Panc1 (cell line): ENCODE measurements at places on chromosomes 5 and 9.
A peak's percentile ranks its signal among the peaks of the same experiment; 100 is the strongest.

DNA sequence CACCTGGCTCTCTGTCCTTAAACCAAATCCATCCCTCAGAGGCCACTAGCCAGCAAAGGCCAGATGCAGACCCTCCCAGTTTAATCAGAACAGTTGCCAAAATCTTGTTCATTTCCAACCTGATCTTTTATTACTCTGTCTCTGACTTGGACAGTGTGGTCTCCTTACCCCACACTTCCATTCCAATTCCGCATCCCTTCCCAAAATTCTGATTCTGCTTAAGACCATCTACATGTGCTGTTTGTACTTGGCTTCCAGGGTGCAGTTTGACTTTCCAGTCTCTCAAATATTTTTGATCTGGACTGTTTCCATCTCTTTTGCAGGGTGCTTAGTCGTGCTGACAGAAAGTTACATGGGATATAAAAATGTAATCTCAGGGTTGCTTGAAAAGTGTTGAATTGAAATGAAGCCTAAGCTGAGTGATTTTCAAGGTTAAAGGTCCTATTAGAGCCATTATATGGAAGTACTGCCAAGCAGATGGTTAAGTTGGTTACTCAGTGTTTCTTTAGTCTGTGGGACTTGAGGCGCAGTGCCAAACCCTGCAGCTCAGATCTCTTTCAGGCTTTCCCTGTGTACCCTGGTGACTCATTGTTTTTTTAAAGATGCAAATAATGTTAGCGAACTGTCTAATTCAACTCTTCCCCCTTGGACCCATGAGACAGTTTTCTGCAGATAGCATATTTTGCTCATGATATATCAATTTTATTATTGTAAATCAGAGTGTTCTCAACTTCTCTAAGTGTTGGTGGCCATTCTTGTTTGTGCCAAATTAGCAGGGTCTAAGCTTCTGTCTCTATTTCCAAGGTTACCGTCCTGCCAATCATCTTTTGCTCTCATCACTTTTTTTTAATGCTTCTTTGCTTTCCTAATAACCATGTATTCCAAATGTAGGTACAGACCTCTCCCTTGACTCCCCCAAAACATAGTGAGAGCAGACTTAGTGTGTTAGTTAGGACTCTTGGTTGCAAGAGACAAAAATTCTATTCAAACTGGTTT lies 18.2 kb upstream of the DCP2 start:
- peak; percentile 87 for DNase-seq

- no peak for DNase-seq
Observed at GRCh38 chr5:178784391-178784790, 53.9 kb upstream of the ZNF354A start.

DNA sequence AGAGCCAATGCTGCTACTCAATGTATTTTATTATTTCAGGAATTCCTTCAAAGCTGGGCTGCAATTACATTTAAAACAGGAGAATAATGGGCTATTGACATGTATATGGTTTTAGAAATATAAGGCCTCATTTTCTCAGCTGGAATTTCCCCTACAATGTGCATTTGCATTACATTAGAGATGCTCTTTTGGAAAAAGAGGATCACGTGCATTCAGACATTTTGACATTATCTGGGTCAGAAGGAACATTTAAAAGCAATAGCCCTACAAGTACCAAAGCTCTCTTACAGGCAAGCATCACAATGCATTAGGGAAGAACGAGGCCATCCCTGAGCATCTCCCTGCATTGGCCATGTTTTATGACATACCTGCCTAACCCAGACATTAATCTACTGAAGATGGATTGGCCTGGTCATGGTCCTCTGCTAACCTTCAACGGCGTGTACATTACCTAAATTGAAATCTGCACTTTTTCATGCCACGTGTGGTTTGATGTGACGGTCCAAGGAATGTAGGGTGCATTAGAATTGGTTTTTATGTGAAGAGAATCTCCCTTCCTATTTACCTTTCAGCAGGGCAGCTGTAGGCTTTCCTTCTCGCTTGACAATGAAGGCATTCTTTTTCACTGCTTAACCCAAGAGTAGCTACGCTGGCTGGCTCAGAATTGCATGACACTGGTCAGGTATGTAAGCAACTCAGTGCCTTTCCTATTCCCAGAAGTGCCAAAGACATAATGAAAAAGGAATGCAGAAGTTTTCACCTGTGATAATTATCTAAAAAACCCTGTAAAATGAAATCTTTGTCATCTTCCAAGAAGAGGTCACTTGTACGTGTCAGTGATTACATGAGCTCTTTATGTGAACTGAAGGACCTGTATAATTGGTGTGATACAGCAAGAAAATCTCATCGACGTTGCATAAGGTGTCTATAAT lies 212.3 kb upstream of the MPDZ start:
- DNase-seq: no peak

DNA sequence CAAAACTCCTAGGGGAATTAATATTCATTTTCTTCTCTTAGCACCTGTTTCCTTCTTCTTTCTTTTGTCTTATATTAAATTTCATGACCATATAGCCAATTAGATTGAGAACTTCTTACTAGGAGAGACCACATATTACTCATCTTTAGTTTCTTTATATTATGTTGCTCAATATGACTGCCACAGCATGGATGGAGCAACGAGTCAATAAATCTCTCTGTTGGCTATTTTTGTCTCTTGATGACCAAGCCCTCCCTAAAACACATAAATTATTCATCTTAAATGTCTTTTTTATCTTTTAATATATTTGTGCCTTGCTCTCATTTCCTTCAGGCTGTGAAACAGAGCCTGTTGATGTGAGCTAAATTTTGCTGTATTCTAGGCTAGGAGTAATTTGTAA lies 123.0 kb downstream of the ADAMTSL1 start:
- DNase-seq: no peak

GRCh38 chr9:113989017-113989713 lies 88.9 kb downstream of the AMBP start:
- no peak for DNase-seq

- DNase-seq: no peak
Observed at GRCh38 chr5:177550122-177550521, 4.2 kb downstream of the FAM193B start.

DNA sequence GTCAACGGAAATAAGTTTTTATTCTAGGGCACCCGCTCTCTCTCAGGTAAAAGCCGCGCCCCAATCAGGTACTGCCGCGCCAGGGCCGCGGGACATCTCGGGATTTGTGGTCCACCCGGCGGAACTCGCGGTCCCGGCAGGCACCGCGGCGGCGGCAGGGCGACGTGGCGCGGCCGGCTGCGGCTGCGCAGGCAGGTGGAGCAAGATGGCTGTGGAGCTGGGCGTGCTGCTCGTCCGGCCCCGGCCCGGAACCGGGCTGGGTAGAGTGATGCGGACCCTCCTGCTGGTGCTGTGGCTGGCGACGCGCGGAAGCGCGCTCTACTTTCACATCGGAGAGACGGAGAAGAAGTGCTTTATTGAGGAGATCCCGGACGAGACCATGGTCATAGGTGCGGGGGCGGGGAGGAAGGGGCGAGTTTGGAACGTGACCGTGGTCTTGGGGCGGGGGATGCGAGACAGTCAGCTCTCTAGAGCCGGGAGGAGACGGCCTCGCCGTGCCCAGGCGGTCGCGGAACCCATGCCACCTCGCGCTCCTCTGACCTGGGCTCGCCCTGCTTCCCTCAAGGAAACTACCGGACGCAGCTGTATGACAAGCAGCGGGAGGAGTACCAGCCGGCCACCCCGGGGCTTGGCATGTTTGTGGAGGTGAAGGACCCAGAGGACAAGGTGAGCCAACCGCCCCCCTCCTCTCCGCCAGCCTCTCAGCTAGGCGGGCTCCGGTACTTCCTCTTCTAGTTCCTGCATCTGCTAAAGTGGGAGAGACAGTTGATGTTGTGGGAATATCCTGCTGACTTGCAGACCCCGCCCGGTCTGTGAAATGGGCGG lies at the start of gene TMED9:
TSS of gene TMED9 (plus strand) at position 194 of the 825 bp plus-strand sequence. CDS start at position 206, 12 bp downstream.
- no peak for DNase-seq

- DNase-seq: no peak
Observed at GRCh38 chr9:24464319-24464951, 81.3 kb downstream of the IZUMO3 start.

DNA sequence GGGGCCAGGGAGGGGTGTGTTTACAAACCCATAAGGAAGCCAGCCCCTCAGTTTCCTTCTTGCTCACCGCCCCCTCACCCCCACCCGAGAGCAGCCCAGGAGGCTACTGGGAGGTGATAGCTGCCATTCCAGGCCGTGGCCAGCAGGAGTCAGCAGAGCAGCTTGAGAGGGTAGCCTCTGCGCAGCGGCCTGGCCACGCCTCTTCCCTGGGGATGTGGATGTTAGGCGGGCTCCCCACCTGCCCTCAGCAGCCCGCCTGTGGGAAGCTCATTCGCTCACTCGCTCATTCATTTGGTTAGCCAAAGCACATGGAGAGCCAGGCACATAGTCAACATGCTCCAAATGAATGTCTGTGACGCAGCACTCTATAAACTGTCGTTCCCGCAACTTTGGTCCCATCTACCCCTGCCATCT lies 6.1 kb upstream of the DPM2 start:
- no peak for DNase-seq

DNA sequence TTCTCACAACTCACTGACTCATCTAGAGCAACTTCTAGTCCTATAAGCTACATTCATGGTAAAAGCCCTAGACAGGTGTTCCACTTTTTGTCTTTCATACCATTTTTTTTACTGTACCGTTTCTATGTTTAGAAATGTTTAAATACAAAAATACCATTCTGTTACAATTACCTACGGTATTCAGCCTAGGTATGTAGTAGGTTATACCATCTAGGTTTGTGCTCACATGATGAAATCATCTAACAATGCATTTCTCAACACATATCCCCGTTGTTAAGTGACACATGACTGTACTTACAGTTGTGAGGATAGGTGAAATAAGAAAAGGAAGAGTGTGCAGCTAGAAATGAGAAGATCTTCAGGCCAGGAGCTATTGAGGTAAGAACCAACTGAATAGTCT lies 6.2 kb downstream of the CENPK start:
- no peak for DNase-seq

DNA sequence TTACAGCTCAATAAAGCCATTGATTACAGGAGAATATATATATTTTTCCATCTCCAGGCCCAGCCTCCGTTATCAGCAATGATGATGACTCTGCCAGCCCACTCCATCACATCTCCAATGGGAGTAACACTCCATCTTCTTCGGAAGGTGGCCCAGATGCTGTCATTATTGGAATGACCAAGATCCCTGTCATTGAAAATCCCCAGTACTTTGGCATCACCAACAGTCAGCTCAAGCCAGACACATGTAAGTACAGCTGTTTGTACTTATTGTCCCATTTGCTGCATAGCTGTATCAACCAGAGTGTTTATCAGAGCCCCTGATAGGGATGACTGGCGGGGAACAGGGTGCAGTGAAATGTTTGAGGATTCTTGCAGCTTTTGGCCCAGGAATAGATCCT lies 197.7 kb downstream of the NTRK2 start:
- no peak for DNase-seq

DNA sequence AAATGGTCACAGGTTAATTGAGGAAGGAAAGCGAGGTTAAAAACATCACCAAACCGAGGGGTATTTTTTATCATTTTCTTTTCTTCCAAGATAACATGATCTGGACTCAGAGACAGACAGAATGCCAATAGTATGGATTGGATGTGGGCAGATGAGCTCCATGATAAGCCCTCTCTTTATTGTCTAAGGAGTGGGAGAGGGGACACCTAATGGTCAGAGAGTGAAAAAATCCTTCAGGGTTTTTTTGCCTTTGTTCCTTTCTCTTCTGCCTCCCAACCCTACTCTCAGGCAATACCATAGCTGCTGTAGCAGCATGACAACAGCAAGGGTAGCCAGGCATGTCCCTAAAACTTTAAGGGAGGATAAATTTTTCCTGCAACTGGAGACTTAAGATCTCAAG lies 94.7 kb downstream of the DIRAS2 start:
- no peak for DNase-seq

- no peak for DNase-seq
Observed at GRCh38 chr5:125106881-125107280, 360.4 kb upstream of the ZNF608 start.

DNA sequence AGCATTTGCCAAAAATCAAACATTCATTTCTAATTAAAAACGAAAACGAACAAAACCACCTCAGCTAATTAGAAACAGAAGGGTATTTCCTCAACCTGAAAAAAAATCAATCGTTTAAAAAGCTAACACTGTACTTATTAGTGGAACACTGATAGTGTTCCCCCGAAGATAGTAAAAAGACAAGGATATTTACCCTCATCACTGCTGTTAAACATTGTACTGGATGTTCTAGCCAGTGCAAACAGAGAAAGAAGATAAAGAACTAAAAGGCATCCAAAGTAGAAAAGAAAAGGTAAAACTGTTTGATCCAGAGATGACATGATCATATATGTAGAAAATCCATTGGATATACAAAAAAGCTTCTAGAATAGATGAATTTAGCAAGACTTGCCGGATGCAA lies 508.3 kb downstream of the DMRTA1 start:
- DNase-seq: no peak

DNA sequence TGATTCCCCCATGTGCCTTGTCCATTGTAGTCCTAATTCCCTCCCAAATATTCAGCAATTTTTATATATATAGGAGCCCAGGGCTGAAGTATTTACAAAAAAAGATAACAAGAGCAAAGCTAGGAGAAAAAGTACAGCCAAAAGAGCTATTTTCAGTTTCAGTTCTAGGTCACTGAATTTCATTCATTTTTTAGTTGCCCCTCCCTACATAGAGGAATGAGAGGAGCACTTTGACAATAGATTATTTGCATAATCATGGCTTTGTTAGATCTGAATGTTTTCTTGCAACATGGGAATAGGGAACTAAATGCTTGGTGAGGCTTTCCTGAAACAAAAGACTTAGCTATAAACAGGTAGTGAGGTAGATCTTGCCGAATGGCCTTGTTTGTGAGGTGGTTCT lies 15.3 kb upstream of the F2RL2 start:
- DNase-seq: no peak

- no peak for DNase-seq
Observed at GRCh38 chr5:143041461-143041860, 271.3 kb downstream of the ARHGAP26 start.

- no peak for DNase-seq
Observed at GRCh38 chr5:10623305-10623910, 59.5 kb downstream of the ANKRD33B start.

- DNase-seq: no peak
Observed at GRCh38 chr5:139116100-139116655, 82.0 kb downstream of the SIL1 start.

- DNase-seq: no peak
Observed at GRCh38 chr9:101566904-101567724, 27.7 kb downstream of the PPP3R2 start.

- no peak for DNase-seq
Observed at GRCh38 chr9:134629586-134630392, 11.8 kb upstream of the COL5A1 start.

- DNase-seq: no peak
Observed at GRCh38 chr5:80041527-80041926, 6.4 kb downstream of the THBS4 start.

GRCh38 chr5:113218906-113219517 lies 215.8 kb downstream of the TSSK1B start:
- DNase-seq: no peak

GRCh38 chr5:96338091-96338490 lies 95.0 kb downstream of the PCSK1 start:
- DNase-seq: no peak

- DNase-seq: no peak
Observed at GRCh38 chr9:89988458-89988857, 383.6 kb downstream of the GADD45G start.

- DNase-seq: no peak
Observed at GRCh38 chr9:137286975-137287383, 9.5 kb downstream of the TOR4A start.
